Activated effector memory CD4-positive, alpha-beta T cell treated with Interleukin-2 at 50 U/mL for 16 hours (primary cell): ENCODE measurements at places on chromosomes 7 and 10.

- DNase-seq, result no peak
These were observed 203.1 kb upstream of the VSTM2A start for GRCh38 chr7:54339073-54339472.

GRCh38 chr7:18352339-18353255 lies 143.0 kb upstream of the HDAC9 start:
- DNase-seq, result no peak

GRCh38 chr10:7534480-7534852 lies 123.6 kb upstream of the SFMBT2 start:
- no peak for DNase-seq

DNA sequence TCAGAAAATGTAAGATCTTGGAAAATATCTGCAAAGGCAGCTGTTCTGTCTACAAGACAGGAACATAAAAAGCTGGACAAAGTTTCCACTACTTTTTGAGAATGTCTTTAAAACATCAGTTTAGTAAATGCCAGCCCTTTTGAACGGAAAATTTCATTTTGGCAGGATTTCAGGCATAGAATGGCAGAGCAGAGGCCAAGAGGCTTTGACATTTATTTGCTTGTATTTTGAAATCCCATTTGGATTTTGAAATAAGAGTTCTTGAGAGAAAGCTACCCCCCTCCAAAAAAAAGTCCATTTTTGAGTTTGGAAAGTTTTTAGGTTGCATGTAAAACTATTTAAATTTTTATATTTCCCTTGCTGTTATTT lies 3.1 kb upstream of the ETV1 start:
- no peak for DNase-seq

DNA sequence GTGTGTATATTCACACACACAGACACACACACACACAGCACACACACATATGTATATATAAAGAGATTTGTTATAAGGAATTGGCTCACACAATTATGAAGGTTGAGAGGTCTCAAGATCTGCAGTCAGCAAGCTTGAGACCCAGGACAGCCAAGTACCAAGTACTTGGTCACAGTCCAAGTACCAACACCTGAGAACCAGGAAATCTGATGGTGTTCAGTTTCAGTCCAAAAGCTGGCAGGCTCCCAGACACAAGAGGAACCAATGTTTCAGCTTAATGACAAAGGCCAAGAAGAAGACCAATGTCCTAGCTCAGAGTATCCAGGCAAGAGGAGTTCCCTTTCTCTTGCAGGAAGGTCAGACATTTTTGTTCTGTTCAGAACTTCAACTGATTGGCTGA lies 780.2 kb downstream of the MAGI2 start:
- DNase-seq, result no peak

GRCh38 chr10:17737027-17737965 lies 14.7 kb upstream of the TMEM236 start:
- DNase-seq, result no peak

- no peak for DNase-seq
These were observed 45.3 kb upstream of the PDLIM1 start for GRCh38 chr10:95335933-95336699.

DNA sequence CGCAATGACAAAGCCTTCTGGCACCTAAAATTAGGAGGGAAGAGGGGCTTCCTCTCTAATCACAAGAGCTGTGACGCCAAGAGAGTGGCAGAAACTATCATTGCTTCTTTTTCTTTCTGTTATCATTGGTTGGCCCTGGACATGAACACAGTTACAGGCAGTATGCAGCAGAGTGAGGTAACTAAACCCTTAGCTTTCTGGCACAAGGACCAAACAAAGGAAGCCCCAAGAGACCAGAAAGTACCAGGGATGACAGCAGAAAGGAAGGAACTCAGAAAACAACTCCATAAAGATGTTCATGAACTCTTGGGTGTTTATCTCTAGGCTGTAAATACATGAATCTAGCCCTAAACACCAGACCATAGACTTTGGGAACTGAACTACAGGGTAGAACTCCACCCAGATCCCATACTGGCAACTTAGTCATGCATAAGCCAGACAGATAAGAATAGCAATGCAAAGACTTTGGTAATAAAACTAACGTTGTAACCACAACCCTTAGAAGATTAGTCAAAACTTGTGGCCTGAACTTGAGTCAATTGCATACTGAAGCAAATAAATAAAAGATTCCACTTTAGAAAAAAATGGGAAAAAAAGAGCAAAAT lies 195.7 kb upstream of the PTN start:
- DNase-seq, result no peak

- no peak for DNase-seq
These were observed 66.5 kb upstream of the SLC35G1 start for GRCh38 chr10:93827056-93827804.

- no peak for DNase-seq
These were observed 74.2 kb upstream of the LAMB4 start for GRCh38 chr7:108204281-108204796.

DNA sequence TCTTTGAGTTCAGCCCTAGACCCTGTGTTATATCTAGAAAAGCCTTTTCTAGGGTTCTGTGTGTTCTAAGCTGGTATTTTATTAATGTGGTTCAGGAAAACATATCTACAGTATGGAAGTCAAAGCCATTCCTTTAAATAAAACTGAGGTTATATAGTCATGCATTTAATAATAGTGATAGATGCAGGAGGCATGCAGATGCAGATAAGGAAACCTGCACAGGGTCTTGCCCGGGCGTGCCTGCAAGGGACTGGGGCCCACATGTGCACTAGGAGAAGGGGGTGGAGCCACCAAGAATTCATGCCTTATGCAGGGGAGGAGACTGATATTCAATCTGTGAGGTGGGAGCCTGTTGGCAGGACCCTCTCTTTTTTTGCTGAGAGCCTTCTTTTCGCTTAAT lies 171.5 kb downstream of the PRPF18 start:
- DNase-seq, result no peak

DNA sequence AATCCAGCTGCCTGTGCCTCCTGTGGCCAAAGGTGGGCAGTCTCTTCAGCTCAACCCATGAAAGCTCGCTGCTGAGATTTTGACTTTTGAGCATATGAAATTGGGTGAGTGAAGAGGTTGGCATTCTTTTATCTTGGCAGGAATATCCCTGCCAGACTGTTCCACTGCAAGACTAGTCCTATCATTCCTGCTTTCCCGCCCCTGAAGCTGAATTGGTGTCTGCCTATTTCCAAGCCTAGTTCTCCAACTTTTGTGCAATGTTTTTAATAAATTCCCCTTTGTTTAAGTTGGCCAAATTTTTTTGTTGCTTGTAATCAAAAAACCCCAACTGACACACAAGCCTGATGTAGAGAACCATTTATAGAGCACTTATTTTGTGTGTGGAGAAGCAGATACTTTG lies 34.8 kb upstream of the BICC1 start:
- DNase-seq, result no peak

GRCh38 chr7:16492513-16493062 lies 27.1 kb upstream of the SOSTDC1 start:
- no peak for DNase-seq

DNA sequence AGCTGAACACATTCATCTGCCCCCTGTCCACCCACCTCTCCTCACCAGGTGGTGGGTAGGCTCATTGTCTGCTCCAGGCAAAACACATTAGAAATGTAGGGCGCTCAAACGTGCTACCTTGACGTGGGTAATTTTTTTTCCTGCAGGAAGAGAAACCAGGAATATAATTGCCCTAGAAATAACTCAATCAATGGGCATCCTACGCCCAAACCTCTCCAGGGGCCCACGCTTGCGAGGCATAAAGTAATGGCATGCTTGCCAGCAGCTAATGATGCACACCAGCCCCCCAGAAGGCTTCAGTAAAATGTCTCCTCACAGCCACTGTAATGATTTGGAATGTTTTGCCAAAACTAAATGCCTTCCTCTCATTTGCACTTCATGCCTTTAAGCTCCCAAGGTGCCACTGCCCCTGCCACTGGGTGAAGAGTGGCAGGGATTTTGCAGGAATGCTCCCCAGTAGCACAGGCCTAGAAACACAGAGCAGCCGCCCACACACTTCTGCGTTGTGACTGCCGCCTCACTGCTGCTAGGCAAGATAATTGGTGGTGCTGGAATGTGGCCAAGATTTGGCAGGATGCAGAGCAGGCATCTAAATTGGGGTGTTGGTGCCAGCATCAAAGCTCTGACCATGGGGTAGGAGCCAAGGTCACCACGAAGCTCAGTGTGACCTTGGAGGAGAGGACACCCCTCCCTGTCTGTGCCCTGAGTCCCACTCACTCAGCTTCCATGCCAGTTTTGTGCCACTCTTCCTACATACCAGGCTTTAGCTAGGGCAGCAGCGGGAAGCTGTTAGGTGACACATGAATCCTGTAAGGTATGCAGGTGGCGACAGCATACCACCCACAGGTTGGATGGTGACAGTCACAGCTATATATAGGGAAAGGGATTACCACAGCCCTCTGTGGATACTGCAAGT lies 48.7 kb upstream of the PPP1R3C start:
- no peak for DNase-seq

DNA sequence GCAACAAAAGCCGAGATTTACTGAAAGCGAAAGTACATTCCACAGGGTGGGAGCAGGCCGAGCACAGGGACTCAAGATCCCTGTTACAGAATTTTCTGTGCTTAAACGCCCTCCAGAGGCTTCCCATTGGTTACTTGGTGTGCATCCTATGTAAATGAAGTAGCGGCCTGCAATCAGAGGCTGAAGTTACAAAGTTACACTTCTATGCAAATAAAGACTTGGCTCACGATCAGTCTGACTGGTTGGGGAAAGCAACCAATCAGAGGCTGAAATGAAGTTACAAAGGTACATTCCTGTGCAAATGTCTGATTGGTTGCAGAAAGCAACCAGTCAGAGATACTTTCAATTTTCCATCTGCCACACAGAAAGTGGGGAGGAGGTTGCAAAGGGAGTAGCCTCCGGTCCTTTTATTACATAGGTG lies 4.1 kb downstream of the ACBD7 start:
- DNase-seq, result no peak

- DNase-seq, result no peak
These were observed 102.4 kb upstream of the GJD4 start for GRCh38 chr10:35502692-35503091.

DNA sequence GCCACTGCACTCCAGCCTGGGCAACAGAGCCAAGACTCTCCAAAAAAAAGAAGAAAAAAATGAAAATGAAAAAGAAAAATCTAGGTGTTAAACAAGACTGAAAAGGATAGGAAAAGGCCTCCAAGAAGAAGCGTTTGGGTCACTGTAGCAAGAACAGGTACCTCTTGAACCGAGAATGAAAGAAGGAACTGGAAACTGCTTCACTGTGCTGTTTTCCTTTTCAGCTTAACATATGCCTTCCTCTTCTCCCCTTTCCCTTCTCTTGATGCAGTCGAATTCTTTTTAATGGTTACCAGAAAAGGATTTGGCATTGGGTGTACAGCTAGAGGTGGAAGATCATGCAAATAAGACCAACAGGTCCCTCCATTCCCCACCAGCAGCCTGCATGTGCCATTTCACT lies 28.1 kb downstream of the LRRC4 start:
- DNase-seq, result no peak

- DNase-seq, result no peak
These were observed 22.4 kb upstream of the FAM13C start for GRCh38 chr10:59384761-59385160.

- no peak for DNase-seq
These were observed 3.8 kb downstream of the ARHGAP12 start for GRCh38 chr10:31924833-31925232.

DNA sequence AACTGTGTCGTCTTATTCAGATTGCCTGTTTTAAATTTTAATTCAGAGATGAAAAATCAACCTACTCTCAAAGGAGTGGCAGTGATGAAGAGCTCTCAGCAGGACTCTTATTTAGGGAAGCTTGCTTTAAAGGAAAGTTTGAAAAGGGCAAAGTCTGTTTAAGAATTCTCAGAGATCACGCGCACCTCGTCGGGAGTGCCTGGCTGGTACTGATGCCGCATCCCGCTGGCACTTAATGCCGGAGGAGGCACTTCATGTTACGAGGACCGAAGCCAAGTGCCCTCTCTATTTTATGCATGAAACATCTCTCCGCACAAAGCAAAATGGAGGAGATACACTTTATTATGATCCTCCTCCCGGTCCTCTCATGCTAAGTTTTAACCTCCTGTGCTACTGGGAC lies 71.1 kb upstream of the INSYN2A start:
- DNase-seq, result no peak

GRCh38 chr7:6198689-6199595 lies 73.5 kb downstream of the CYTH3 start:
- no peak for DNase-seq

GRCh38 chr7:65927489-65928448 lies 54.2 kb downstream of the GUSB start:
- no peak for DNase-seq

DNA sequence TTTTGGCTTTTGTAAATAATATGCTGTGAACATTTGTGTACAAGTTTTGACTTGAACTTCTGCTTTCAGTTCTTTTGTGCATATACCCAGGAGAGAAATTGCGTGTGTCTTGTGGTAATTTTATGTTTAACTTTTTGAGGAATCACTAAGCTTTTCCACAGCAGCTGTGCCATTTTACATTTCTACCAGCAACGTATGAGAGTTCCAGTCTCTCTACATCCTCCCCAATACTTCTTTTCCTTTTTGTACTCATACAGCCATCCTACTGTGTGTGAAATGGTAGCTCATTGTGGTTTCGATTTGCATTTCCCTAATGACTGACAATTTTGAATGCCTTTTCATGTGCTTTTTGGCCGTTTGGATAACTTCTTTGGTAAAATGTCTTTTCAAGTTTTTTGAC lies 66.3 kb upstream of the INHBA start:
- no peak for DNase-seq

- no peak for DNase-seq
These were observed 784 bp upstream of the SERPINE1 start for GRCh38 chr7:101125989-101126650.

- DNase-seq, result no peak
These were observed 31.4 kb downstream of the ADRB1 start for GRCh38 chr10:114075093-114075492.

- DNase-seq, result no peak
These were observed 136.8 kb upstream of the CDCA7L start for GRCh38 chr7:22082553-22082885.

DNA sequence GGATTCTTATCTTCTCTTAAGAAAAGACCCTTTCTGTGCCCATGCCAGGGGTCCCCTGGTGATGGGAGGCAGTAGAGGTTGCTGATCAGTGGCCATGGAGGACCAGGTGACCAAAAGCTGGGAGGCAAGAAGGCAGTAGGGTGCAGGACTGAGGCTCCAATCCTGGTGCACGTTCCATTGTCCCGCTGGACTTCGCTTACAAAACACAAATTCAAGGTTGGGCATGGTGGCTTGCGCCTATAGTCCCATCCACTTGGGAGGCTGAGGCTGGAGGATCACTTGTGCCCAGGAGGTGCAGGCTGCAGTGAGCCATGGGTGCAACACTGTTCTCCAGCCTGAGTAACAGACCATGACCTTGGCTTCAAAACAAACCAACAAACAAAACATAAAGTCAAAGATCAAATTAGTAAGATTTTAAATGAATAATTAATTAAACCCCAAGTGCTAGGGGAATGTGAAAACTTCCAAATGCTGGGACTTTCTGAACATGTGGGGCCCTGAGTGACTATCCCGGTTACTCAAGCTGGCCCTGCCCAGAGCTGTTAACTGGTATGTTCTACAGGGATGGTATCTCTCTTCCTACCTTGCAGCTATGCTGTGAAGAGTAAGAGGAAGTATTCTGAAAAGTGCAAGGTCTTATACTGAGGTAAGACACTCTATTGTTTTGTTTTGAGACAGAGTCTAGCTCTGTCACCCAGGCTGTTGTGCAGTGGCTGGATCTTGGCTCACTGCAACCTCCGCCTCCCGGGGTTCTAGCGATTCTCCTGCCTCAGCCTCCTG lies 97.6 kb downstream of the LYZL2 start:
- no peak for DNase-seq
